ENCODE measurements at places on chromosomes 13 and 19.

DNA sequence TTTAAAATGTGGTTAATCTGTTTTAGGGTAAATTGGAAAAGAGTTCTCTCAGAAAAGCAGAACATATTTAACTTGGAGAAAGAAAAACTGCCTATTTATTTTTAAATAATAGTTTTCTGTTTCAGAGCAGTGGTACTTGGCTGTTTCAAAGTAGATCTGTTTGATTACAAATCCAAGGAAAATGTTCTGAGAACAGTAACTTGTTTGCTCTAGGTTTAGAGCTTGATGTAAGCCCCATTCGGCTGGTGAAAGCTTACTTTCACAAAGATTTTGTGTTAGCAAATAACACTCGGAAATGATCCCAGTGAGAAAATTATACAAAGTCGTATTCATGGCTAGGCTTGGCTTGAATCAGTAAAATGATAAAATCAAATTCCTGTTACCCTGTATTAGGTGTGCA lies 395.8 kb upstream of the GPC6 start:
- DNase-seq: no peak

GRCh38 chr13:112592647-112593046 lies 4.7 kb upstream of the TUBGCP3 start:
- no peak for DNase-seq

DNA sequence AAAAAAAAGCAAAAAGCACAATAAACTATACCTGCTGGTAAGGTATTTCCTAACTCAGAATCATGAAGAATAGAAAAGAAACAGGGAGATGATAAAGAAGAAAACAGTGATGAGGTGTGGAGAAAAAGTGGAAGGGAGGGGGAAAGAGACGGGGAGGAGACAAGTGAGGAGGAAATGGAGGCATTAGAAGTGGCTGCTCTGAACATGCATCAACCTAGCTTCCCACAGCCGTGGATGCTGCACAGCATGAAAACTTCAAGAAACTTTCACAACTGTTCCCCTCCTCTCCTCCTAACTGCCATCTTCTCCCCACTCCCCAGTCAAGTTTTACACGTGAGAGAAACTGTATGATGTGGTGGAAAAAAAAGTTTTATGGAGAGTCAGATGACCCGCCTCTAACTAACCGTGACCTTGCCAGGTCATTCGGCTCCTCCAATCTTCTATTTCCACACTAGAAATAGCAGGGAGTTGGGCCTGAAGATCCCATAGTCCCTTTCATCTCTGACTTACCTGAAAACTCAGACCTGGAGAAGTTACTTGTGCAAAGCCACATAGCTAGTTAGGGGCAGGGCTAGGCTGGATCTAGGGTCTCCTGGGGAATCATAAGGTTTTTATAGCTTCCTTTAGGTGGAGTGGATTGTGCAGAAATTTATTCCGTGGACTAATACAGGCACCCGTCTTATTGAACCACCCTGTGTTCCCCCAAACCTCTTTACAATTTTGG lies 461.9 kb downstream of the KLF5 start:
- DNase-seq: no peak

- DNase-seq: peak; percentile 31
Observed at GRCh38 chr13:112587212-112587763, 665 bp downstream of the TUBGCP3 start.

Measured in stimulated activated CD8-positive, alpha-beta memory T cell treated with anti-CD3 and anti-CD28 coated beads, Interleukin-2, amount 100 ng/mL, for 1 hour (primary cell).